DMS 273 treated with DMSO at 0.1 percent for 48 hours (cell line): ENCODE measurements at places on chromosomes 1 and 21.
A peak's percentile ranks its signal among the peaks of the same experiment; 100 is the strongest.

DNA sequence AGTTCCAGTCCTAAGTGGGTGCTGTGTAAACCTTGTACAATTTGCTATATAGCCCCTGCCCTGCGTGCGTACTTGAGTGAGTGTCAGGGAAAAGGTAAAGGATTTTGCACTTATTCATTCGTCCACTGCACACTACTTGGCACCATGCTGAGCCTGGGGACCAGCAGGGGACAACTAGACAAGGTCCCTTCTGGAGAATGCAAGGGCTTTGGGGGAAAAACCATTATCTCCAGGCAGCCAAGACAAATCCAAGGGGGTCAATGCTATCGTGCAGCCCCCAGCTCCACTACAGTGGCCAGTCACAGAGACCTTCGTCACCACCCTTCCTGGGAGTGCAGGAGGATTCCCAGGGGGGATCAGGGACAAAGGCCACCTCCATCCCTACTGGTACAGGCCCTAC lies 39.7 kb downstream of the MATN1 start:
- no peak for DNase-seq

DNA sequence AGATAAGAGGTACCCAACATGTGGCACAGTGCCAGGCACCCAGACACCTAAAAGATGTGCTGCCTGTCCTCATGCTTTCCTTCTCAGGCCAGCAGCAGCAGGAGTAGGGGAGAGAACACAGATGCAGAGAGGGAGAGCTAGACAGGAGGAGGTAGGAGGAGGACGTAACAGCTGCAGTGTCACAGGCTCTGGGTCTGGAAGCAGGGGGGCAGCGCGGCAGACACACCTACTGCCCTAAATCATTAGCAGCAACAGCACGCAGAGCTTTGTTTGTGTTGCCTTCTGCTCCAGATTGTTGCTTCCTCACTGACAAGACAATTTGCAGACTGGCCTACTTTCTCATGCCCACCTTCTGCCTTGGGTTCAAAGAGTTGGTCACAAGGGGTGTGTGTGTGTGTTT lies 196.7 kb upstream of the DAB1 start:
- DNase-seq = no peak

GRCh38 chr1:59243550-59243949 lies 53.3 kb upstream of the FGGY start:
- peak; percentile 84 for DNase-seq

DNA sequence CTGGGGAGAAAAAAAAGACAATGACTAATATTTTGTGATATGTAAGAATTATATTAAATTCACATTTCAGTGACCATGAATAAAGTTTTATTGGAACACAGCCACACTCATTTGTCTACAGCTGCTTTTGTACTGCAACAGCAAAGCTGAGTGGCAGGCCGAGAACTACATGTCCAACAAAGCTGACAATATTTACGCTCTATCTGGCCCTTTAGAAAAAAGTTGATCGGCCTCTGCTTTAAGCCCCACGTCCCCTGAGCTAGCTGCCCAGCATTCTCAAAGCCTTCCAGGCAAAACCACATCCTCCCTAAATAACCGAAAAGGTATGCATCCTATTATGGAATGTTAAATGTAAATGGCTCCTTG lies 8.6 kb downstream of the SLC2A1 start:
- no peak for DNase-seq

- no peak for DNase-seq
These were observed 235.3 kb upstream of the KCNK2 start for GRCh38 chr1:214847071-214847810.

- no peak for DNase-seq
These were observed 32.9 kb upstream of the ITLN2 start for GRCh38 chr1:160987359-160988050.

GRCh38 chr1:64663668-64664067 lies 81.2 kb upstream of the RAVER2 start:
- DNase-seq = no peak

DNA sequence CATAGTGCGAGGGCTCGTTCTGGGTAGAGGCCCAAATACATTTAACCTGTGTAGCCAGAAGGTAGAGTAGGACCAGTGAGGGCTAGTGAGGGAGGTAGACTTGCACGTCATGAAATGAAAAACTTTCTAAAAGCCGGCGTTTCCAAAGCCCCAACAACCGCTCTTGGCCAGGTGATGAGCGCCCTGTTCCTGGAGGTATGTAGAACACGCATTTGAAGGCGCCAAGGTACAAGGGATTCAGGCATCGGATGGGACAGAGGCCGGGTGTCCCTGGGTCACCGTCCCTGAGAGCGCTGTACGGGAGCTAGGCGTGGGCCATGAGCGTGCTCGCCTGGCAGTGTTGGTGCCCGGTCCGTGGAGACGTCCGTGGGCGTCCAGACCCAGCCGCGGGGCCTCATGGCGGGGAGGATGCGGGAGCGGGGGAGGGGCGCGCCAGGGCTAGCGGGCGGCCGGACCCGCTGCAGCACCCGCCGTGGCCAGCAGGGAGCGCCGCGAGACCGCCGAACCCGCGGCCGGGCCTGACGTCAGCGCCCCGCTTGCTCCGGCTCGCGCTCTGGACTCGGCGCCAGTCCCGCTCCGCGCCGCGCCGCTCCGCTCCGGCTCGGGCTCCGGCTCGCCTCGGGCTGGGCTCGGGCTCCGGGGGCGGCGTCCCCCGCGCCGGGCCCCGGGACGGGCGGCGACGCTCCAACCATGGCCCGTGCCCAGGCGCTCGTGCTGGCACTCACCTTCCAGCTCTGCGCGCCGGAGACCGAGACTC lies at the start of gene PTPRU:
Gene PTPRU (plus strand): TSS at position 568 of the 757 bp plus-strand sequence. CDS start 123 bp downstream, at position 691.
- DNase-seq = peak; percentile 36

- DNase-seq = no peak
These were observed 68.7 kb downstream of the LMX1A start for GRCh38 chr1:165287781-165288180.

GRCh38 chr1:234398849-234399381 lies 25.7 kb downstream of the COA6 start:
- no peak for DNase-seq

DNA sequence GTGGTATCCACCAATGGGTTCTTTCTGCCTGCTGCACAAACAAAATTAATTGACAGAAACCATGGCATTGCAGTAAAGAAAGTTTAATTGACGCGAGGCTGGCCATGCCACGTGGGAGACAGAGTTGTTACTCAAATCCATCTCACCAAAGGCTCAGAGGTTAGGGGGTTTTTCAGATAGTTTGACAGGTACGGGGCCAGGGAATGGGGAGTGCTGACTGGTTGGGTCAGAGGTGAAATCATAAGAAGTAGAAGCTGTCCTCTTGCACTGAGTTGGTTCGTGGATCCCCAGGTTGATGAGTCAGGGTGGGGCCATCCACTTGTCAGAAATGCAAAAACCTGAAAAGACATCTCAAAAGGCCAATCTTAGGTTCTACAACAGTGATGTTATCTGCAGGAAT lies 941 bp upstream of the TBCE start:
- no peak for DNase-seq

DNA sequence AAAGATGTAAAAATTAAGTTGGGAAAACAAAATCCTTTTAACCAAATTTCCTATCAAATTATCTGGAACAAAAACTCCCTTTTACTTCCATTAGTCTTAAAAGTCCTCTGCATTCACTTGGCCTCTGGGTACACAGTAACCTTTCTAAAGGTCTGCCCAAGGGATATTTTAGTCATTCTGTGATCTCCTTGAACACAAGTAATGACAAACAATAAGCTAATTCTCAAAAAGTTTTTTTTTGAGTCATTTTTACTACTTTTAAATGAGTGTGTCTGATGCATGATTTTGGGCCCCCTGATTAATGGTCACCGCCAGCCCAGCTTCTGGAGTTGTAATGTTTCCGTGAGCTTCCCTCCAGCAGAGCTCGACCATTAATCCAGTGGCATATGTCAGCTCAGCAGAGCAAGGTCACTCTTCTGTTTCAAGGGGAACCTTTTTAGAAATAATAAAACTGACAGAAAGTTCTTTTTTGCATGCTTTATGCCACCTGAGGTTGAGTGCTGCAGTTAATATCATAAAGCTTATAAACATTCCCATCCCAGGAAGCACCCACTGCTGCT lies 14.3 kb downstream of the SAMSN1 start:
- no peak for DNase-seq

- no peak for DNase-seq
These were observed 146.1 kb upstream of the LMO4 start for GRCh38 chr1:87182611-87183010.

- DNase-seq = peak; percentile 3
These were observed 108.4 kb downstream of the FNBP1L start for GRCh38 chr1:93556291-93556690.

- no peak for DNase-seq
These were observed 1.5 kb downstream of the PGBD5 start for GRCh38 chr1:230424391-230425251.

DNA sequence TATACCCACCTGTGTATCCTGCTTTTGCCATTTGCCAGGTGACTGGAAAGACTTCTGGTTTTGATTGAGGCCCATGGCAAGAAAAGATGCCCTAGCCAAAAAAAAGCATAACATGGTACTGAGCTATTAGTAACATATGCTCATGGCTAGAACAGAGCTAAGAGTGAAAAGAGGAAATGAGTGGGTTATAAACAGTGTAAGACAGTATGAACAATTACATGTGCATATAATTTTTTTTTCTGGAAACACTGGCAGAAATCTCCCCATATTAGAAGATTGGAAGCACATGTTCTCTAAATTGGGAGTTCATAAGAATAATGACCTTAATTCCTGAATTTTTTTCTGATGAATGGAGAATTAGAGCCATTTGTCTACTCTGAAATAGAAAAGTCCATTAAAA lies 41.2 kb upstream of the PDC start:
- DNase-seq = no peak

GRCh38 chr1:110385369-110385768 lies 5.5 kb downstream of the SLC16A4 start:
- DNase-seq = no peak

- DNase-seq = peak; percentile 18
These were observed 75.8 kb downstream of the FOXJ3 start for GRCh38 chr1:42259059-42259738.

GRCh38 chr1:157110003-157110402 lies 10.4 kb upstream of the ETV3L start:
- DNase-seq = no peak

- no peak for DNase-seq
These were observed 122.2 kb downstream of the SIK1 start for GRCh38 chr21:43304621-43305335.

DNA sequence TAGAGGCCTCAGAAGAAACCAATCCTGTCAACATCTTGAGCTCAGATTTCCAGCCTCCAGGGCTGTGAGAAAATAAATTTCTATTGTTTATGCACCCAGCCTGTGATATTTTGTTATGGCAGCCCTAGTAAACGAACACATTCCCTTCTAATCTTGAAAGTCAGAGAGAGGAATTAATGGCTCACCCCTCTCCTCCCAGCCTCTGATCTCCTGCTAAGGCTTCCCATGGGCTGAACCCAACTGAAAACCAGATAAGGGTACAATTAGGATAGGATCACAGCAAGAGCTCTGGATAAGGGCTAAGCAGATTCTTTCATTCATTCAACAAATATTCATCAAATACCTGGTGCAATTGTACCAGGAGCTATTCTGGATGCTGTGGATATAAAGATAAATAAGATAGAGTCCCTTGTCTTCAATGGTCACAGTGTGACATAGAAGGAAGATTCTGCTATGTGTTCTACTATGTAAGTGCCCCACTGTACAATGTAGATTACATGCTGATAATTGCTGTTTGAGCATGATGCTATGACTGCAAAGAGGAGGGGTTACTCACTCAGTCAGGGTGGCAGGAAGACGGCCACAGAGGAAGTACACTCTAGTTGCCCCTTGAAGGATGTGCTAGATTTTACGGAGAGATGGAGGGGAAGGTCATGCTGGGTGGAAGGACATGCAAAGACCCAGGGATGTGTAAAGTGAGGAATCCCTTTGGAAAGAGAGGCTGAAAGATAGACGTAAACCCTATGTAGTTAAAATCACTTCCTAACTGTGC lies 203.3 kb upstream of the JUN start:
- no peak for DNase-seq

- DNase-seq = no peak
These were observed 87.6 kb downstream of the PSMG1 start for GRCh38 chr21:39095681-39096080.
